ENCODE measurements at places on chromosomes 1 and 21. TPM values are rescaled to one million over a fixed set of nuclear protein-coding genes. Genes with fewer than 3 reads are reported as not detected.

- H3K27ac ChIP-seq, result no peak overlapping the region
- H3K27me3 ChIP-seq, result no peaks in the 10 kb centered on the region
- DNase-seq, result no peak
- H3K4me1 ChIP-seq, result no peaks in the 10 kb centered on the region
Measured at GRCh38 chr1:58434607-58435006, 111.9 kb downstream of the OMA1 start.

Gene APCS
- total RNA-seq, result not detected

DNA sequence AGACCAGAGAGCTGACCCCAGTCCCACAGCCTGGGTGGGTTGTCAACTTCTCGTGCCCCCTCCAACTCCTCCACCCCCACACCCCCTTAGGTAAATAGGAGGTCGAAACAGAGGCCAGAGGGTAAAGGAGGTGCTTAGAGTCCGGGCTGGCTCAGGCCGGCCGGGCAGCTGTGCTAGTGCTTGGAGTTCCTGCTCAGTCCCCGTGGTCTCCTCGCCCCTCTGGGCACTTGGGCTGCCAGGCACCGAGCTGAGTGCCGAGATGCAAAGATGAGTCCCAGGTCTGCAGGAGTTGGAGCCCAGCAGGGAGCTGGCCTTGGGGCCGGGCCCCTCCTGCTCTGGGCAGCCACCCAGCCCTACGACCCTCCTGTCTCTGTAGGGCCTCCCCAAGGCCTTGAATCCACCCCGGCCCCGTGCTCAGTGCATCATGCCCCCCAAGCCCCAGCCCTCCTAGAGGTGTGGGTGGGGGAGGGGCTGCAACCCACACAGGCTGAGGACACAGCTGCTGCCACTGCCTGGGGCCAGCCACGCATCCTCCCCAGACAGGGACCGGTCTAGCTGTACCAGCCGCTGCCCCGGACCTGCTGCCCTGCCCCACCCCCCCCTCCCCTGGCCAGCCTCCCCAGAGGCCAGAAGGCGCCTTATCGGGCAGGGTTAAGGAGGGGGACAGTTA, 1.9 kb downstream of the SMIM1 start:
- H3K27me3 ChIP-seq, result peaks cover 35% of the 10 kb centered on the region
- no peak overlapping the region for H3K27ac ChIP-seq
- H3K36me3 ChIP-seq, result no peaks in the 10 kb centered on the region

Gene UTS2
- not detected for total RNA-seq

Gene CDC7
- 10.4 TPM for total RNA-seq

DNA sequence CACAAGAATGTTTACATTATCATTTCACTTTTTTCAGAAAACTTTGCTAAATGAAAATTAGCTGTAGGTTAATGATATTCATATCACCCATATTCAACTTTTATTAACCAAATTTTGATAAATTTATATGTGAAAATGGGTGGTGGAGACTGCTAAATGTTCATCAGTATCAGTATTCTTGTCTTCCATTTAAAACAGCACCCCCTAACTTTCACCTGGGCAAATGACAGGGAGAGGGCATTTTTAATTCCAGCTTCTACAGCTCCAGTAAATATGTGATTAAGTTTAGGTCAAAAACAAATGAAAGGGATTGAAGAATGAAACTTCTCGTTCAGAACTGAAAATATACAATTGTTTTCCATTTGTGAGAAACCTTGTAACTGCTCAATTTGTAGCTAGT, 722.2 kb downstream of the KCNT2 start:
- DNase-seq, result no peak
- H3K36me3 ChIP-seq, result no peaks in the 10 kb centered on the region
- no peak overlapping the region for H3K4me3 ChIP-seq
- H3K27me3 ChIP-seq, result no peaks in the 10 kb centered on the region
